ENCODE measurements at places on chromosomes 1 and 21. TPM values are rescaled to one million over a fixed set of nuclear protein-coding genes. Genes with fewer than 3 reads are reported as not detected.

GRCh38 chr1:96060621-96061020 lies 661.0 kb upstream of the PTBP2 start:
- DNase-seq: no peak
- H3K4me1 ChIP-seq: no peaks in the 10 kb centered on the region
- no peaks in the 10 kb centered on the region for H3K36me3 ChIP-seq
- H3K4me3 ChIP-seq: no peak overlapping the region

BRDT gene
- not detected for total RNA-seq

CREB3L4 gene
- total RNA-seq: 4.7 TPM

ZNF648 gene
- total RNA-seq: 0.06 TPM

DNA sequence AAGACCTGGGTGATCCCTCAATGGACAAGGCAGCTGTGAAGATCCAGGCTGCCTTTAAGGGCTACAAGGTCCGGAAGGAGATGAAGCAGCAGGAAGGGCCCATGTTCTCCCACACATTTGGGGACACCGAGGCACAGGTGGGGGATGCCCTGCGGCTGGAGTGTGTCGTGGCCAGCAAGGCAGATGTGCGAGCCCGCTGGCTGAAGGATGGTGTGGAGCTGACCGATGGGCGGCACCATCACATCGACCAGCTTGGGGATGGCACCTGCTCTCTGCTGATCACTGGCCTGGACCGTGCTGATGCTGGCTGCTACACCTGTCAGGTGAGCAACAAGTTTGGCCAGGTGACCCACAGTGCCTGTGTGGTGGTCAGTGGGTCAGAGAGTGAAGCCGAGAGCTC lies 85.2 kb downstream of the TRIM11 start:
- peaks cover 11% of the 10 kb centered on the region for H3K4me1 ChIP-seq
- no peaks in the 10 kb centered on the region for H3K27me3 ChIP-seq
- H3K36me3 ChIP-seq: peaks cover 9% of the 10 kb centered on the region
- no peak overlapping the region for H3K4me3 ChIP-seq

DNA sequence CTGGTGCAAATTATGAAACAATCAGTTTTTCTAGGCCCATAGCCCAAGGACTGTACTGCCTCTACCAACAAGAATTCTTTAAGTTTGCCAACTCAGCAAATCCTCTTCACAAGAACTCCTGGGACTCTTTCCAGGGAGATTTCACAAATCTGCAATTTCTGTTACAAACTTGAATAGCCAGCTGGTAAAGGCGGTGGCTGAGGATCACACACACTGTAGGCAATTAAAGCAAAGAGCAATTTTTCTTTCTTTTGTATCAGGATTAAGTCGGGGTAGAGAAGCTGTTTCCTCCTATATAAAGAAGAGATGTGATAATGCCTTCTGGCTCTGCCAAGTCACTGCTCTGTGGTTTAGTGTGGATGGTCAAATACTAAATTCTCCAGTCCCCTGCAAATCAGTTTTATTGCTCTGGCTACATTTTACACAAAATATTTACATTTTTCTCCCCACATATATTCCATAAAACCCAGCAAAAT lies 1.7 kb downstream of the ALDH9A1 start:
- peaks cover 16% of the 10 kb centered on the region for H3K4me1 ChIP-seq
- no peaks in the 10 kb centered on the region for H3K36me3 ChIP-seq
- H3K27me3 ChIP-seq: no peaks in the 10 kb centered on the region

VWA1 gene
- total RNA-seq: 25.3 TPM

DNA sequence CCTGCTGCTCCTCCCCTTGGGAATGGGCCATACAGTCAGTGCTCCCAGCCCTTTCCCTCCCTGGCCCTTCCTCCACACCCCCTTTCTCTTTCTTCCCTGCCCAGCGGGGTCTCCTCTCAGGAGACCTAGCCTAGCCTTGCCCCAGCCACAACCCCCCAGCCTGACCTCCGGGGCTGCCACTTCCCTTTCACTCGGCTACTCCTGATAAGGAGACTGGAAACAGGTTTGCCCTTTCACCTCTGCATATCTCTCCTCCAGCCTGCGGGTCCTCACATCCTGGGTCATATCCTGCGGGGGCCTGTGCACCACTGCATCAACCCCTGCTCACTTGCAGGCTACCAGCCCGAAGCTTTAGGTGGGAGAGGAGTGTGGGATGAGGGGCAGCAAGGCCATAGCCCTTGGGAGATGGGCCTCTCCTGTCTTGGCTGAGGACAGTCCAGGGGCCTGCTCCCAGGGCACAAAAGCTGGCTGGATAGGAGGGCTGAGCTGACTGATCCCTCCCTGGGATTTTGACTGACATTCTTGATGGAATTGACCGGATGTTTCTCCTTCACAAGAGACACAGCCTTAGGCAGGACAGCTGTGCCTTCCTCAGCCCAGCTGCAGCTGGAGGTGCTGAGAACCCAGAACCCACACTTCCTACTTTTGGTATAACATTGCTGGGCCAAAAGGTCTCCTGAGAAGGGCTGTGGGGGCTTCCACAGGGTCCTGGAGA lies 19.2 kb upstream of the ALX3 start:
- H3K4me3 ChIP-seq: no peak overlapping the region
- no peaks in the 10 kb centered on the region for H3K36me3 ChIP-seq
- DNase-seq: peak; percentile 26

DNA sequence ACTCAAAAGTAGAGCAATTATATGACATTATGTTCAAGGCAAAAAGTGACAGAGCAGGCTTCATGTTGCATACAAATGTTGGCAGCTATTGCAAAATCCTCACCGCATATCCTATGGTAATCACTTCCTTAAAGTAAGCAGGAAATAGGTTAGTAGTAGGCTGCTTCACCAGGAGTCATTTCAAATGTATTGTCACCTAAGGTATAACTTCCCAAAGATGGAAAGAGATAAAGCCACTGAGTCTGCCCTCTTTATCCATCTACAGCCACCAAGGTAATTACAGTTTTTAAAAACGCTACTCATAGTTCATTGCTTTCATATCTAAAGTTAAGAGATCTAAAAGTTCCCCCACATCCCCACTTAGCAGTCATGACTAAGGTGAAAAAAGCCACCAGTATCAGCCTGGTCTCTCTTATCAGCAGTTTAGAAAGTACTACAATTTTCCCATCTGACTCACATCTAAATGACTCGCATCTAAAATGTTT lies 31.6 kb upstream of the UBE2U start:
- H3K4me3 ChIP-seq: no peak overlapping the region
- no peak for DNase-seq
- no peak overlapping the region for H3K27ac ChIP-seq
- H3K4me1 ChIP-seq: peaks cover 9% of the 10 kb centered on the region
